Activated CD8-positive, alpha-beta memory T cell treated with anti-CD3 and anti-CD28 coated beads for 1 hour (primary cell): ENCODE measurements at places on chromosomes 3 and 15.
A peak's percentile ranks its signal among the peaks of the same experiment; 100 is the strongest.

DNA sequence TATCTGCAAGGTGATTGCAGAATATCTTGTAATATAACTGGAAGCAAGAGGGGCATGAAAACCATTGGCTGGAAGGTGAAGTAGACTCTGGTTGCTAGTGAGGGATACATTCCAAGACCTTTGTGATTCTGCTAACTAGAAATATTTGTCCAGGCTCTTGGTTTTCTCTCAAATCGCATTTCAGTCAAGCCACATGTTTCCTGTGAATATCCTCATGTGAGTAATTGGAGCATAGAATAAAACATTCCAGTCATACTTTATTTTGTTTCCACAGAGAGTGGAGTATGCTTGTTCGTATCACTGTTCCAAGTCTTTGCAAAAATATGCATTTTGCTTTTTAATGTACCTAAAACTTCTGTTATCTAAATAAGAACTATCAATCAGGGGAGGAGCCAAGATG lies 850.0 kb downstream of the EPHA3 start:
- DNase-seq: no peak

DNA sequence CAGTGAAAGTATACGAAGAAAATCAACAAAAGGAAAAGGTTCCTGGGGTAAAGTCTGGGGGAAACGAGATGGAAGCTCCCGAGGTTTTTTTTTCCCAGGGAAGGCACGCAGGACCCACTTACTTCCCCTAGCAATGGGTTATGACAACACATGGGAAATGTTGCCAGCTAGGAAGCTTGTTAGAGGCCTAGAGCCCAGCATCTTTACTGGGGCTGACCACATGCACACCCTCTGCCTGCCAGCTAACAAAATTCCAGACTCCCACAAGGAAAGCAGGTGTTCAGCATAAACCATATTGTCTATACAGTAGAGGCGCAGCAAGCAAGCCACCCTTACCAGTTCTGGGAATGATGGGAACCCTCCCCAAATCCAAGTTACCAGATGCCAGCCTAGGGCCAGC lies 258.8 kb upstream of the NR2E3 start:
- DNase-seq: no peak

- DNase-seq: no peak
Measured at GRCh38 chr3:194527726-194528125, 40.9 kb upstream of the ATP13A3 start.

- no peak for DNase-seq
Measured at GRCh38 chr15:62888623-62889022, 153.9 kb upstream of the TPM1 start.

DNA sequence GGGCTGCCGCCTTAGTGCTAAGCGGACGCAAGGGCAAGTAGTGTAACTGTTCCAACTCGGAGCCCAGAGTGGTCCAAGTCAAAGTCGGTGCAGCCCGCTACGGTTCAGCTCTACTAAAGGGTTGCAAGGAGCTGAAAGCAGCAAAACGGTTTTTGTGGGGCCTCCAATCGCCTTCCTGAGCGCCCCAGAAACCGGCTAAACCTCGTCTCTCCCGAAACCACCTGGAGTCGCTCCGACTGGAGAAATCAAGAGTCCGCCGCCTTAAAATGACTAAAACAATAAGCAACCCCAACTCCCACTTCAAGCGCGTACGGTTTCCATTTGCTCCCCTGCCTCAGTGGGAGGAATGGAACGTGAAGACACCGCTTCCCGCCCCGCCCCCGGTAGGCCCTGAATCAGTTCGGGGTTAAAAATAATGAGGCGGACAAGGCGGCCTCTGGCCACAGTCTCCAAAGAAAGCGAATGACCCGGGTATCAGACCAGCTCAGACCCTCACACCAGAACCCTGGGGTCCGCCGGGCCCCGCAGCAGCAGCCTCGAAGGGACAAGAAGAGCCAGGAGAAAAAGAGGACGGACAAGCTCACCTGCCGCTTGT lies 401 bp downstream of the SEC11A start:
- no peak for DNase-seq

GRCh38 chr3:82618594-82618993 lies 857.1 kb upstream of the GBE1 start:
- no peak for DNase-seq

DNA sequence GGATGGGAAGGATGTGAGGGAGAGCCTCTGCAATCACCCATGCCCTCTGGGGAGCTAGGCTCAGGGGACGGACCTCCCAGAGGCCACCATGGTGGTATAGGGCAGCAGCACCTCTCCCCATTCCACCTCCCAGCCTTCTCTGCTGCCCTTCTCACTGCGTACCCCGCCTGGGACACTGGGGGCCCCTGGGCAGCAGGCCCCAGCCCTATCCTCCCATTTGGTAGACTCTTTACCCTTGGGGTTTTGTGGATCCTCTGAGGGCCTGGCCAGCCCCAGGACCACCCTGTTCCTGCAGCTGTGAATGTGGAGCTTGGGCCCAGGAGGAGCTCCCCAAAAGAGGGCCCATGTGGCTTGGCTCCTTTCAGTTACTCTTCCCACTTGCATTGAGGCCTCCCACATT lies 131.9 kb downstream of the DNAJB8 start:
- no peak for DNase-seq

DNA sequence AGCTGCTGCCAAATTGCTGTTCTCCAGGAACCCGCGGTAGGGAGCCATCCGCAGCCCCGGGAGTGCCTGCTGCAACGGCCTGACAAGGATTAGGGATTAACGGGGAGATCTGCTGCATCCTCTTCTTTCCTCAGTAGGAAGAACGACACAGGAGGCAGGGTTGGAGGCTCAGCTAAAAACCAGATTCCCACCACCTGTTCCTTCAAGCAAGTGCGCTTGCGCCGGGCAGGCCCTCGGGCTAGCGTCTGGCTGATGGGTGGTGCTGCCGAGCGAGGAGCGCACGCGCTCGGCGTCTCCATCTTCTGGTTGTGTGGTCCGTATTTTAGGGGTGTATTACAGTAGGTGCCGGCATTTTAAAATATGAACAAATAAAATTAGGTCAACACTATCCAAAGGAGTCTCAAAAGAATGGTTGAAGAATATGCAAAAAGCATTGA lies 25.4 kb upstream of the SLC25A26 start:
- no peak for DNase-seq

GRCh38 chr3:105801397-105801796 lies 67.4 kb downstream of the CBLB start:
- DNase-seq: no peak

DNA sequence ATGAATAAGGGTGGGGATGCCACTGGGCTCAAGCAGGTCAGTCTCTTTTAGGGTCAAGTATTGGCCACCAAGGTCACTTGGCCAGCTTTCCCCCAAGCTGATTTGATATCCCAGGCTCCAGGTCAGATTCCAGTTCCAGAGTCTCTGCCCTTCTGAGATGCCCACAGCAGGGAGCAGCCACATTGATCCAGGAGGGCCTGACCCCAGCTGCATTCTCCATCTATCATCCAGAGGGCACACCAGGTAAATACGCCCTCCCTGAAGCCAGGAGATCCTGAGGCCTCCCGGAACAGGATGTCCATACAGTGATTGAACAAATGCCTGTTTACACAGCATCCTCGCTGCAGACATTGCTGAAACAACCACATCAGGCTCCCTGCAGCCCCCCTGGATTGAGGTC lies 264.6 kb upstream of the TLE3 start:
- no peak for DNase-seq

DNA sequence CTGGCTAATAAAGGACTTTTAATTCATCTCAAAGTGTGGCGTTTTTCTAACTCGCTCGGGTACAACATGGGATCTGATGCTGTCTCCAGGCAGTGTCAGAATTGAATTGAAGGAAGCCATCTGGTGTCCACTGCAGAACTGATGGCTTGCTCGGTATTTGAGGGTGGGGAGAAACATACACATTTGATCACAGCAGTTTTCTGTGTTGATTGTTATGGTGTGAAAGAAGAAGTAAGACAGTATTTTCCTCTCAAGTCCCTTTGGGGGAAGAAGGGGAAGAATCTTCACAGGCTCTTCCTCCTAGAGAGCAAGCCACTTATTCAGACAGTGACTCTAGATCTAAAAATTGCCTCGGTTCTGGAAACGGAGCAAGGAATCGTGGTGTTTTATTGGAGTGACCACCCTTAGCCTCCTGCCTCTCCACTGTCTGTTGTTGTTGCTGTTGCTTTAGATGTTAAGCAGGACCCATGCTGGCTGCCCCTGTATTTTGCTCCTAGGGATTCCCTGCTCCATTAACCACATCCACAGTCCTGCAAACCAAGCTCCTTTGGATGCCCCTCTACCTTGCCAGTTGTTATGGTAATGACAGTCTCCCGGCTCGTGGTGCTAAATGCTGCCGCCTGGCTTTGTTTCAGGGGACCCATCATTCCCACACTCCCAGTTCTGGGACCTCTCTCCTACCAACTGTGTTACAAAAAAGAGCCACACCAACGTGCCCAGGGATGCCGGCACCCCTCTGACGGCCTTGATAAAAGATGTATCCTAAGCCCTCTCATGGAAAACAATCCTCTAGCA lies 15.3 kb upstream of the MCCC1 start:
- no peak for DNase-seq

GRCh38 chr15:35507932-35508638 lies 37.9 kb downstream of the DPH6 start:
- no peak for DNase-seq

- no peak for DNase-seq
Measured at GRCh38 chr3:141646760-141647561, 91.1 kb upstream of the RNF7 start.

DNA sequence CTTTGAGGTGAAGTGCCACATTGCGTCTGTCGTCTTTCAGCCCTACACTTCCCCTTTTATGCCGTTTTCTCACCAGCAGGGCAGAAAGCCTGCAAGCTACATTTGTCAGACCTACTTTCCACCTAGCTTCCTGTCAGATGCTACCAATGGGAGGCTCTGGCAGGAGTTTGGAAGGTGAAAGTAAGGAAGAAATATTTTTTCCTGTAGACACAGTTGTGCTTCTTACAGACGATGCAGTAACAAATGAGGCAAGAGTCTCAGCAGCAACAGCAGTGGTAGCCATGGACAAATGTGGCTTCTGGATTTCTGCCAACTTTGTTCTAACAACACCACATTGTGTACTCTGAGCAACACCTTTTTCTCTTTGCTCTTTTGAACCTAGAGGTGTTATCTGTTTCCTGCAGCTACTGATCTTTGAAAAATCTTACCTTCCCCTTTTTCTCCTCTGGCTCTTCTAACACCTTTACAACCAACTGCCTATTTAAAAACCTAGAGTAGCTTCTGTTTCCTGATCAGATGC lies 70.6 kb upstream of the STT3B start:
- no peak for DNase-seq

- DNase-seq: no peak
Measured at GRCh38 chr3:53799338-53799865, 46.8 kb downstream of the CHDH start.

DNA sequence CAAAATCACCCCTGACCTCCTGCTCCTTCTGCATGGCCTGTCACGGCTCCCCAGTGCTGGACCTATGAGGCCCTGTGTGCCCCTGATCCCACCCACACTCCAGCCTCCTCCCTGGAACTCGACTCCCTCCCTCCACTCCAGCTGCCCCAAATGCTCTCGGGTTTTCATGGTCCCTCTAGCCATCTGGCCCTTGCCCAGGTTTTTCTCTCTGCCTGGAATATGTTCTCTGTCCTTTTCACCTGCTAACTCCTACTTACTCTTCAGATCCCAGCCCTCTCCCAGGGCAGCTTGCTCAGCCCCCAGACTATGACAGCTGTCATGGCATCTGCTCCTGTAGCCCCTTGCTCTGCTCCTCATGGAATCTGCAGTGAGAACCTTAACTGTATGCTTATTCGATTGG lies 30.3 kb downstream of the DUSP7 start:
- no peak for DNase-seq

GRCh38 chr3:73611176-73611575 lies 13.6 kb downstream of the PDZRN3 start:
- no peak for DNase-seq

- DNase-seq: no peak
Measured at GRCh38 chr15:58547628-58548307, 116.0 kb downstream of the LIPC start.

GRCh38 chr3:169667166-169668071 lies 3.9 kb upstream of the MECOM start:
- DNase-seq: no peak

GRCh38 chr3:41239587-41239986 lies 40.3 kb downstream of the CTNNB1 start:
- DNase-seq: no peak

DNA sequence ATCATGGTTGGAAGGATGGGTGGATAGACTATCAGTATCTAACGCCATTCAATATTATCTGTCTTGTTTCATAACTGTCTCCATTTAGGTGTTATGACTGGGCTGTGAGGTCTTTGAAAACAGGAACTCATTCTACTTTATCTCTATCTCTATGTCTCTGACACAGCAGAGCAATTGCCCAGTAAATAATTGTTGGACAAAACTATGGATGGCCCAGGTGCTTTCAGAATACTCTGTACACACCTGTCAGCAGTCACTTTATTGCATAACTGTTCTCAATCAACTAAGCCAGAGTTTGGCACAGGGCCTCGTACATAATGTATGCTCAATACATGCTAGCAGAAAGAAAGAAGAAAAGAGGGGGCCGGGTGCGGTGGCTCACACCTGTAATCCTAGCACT lies 210.3 kb downstream of the OPA1 start:
- DNase-seq: no peak

DNA sequence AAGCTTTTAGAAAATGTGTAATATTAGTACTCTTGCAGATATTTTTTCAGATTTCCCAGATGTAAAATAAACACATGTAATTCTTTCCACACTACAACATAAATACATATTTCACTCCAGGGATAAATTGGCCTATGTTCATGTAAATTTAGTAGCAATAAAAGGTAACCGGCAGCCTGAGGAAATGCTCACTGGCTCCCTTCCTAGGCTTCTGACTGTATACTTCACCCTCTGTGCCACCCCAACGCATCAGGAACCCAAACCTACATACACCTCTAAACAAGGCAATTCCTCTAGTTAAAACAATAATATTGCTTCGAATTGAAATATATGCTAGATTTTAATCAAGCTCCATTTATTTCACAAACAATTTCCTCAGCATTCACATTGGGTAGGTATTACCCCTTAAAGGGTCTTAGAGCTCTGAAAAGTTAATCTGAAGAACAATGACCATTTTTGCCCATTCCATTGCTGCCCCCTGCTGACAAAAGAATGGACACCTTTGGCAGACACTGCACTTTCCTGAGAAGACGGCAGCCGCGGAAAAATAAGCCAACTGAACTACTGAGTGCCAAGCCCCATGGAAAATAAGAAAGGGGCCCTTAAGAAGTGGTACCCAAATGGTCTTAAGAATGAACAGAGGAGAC lies 212.5 kb downstream of the OSBPL10 start:
- peak; percentile 19 for DNase-seq

- DNase-seq: no peak
Measured at GRCh38 chr3:149214702-149215101, 6.9 kb downstream of the CP start.
